ENCODE measurements at places on chromosomes 5 and 9. TPM values are rescaled to one million over a fixed set of nuclear protein-coding genes. Genes with fewer than 3 reads are reported as not detected.

- no peak for DNase-seq
These were observed 34.1 kb downstream of the FABP6 start for GRCh38 chr5:160263326-160263855.

- DNase-seq = no peak
These were observed 22.7 kb downstream of the MED27 start for GRCh38 chr9:132056717-132057560.

GRCh38 chr5:157471709-157472108 is 11.7 kb downstream of the NIPAL4 start:
- no peak for DNase-seq

DNA sequence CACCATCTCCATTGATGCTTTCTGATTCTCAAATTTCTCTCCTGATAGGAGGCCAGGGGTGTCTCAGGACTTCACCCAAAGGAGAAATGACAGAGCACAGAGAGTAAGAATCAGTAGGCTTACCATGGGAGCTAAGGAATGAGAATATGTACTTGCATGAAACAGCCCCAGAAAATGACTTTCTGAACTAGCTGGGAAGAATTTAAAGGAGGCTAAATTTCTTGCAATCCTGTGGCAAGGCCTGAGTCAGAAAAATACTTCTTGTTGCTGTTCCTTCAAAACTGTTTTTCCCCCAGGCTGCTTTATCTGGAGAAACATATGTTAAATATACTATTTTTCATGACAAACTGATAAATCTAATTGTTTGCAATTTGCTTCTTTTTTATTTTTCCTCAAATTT is 53.4 kb upstream of the FBXL7 start:
- no peak for DNase-seq

GRCh38 chr5:176542596-176543427 is 5.6 kb upstream of the RNF44 start:
- DNase-seq = no peak

GRCh38 chr5:122772446-122772845 is 2.4 kb upstream of the SNX2 start:
- DNase-seq = no peak

GRCh38 chr5:95821110-95822021 is 1.2 kb downstream of the GLRX start:
- no peak for DNase-seq

GRCh38 chr5:68480335-68480940 is 264.9 kb downstream of the PIK3R1 start:
- DNase-seq = no peak

DNA sequence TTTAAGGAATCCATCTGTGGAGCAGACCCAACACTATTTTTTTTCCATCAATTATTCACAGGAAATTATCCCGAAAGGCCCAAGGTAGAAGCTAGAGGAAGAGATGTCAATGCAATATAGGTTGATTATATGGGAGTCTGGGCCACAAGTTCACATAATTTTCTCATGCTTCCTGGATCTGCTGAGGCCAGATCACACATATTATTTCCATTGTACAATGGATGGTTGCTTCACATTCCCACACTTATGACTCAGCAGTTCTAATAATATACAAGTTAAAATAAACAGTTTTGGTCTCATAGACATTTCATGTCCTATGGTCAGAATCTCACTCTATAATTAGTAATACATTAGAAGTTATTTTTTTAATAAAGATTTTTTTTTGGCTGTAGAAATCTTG is 66.0 kb upstream of the PTPRD start:
- DNase-seq = no peak

DNA sequence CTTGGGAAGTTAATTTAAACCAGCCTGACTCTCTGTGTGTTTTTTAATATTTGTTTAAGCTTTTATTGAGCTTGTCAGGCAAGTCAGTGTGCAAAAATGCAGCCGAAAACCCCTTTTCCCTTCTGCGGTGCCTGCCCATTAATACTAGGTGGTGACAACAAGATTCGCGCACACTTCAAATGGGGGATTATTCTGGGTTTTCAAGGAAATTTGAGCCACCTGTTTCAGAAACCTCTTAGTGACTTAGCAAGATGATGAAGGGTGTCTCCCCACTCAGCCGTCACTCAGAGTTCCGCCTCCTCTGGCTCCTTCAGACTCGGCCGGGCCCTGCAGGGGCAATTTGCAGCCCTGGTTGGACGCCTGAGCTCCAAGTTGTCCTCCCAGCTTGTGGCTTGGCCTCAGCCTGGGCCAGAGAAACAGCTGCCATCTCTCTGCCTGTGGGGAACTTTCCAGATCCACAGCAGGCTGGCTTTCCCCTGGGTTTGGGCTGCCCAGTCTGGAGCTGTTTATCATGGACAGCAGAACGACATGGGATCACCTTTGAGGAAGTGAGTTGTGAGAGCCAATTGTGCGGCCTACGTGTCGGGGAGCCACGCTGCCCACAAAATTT is 75.9 kb downstream of the SPRY4 start:
- no peak for DNase-seq

- no peak for DNase-seq
These were observed 76.9 kb downstream of the CDH6 start for GRCh38 chr5:31270396-31270795.

DNA sequence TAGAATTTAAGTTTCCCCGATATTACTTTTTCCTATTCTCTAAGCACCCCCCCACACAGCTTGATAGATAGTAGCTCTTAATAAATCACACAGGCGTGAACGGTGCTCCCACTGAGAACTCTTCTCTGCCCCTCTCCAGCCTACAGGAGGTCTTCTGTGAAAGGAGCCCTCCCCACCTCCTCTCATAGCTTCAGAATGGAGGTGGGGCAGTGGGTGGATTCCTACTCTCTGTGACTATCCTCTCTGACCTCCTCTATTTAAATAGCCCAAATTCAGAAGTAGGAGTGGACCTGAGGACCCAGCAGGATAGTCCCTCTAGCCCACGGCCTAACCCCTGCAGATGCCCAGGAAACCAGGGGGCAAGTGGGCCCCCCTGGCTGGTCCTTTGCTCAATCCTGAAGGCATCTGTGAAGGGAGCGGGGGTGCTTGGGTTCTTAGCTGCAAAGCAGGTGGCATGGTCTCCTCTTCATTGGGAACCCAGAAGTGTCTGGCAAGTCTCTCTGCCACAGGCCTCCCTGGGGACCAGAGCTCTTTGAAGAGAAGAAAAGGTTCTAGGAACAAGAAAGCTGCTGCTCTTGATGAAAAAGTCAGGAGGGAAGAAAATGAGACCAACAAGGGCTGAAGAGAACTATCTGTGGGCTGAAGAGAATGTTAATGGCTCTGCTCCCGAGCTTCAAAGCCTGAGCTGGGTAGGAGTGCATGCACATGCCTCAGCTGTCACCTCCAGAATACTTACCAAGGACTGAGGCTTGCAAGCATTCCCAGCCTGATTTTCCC is 21.1 kb upstream of the HSPA9 start:
- no peak for DNase-seq

DNA sequence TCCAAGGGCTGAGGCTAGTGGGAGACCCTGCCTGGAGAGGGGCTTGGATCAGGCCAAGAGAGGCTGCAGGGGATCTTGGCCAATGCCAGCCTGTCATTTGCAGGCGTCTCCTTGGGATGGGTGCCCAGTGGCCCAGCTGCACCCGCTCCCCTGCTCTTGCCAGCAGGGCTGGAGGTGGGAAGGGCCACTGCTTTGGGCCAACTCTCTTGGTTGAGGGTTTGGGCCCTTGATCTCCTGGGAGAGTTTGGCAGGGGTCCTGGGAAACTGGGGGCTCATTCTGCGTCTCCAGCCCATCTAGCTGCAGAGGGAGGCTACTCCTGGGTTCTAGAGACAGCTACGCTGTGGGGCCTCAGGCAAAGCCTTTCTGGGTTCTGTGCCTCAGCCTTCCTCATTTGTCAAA is 10.5 kb downstream of the PSD2 start:
- DNase-seq = no peak

DNA sequence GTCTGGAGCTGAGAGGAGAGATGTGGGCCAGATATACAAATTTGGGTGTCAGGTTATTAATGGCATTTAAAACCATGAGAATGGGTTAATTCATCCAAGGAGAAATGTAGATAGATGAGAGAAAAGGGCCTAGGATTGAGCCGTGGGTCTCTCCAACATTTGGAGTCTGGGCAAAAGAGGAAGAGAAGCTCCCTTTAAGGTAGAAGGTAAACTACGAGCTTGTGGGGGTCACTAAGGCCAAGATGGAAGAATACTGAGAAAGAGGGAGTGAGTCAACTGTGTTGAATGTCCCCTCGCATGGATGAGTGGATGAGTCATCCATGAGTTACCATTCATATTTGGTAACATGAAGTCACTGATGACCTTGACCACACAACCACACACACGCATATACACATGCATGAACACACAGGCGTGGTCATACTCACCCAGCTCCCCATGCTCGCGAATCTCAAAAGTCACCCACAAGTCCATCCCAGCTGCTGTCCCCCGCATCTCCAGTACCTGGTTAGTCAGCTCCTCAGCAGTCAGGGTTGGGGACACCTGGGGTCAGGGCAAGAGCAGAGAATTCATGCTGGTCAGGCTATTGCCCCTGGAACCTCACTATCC is 6.8 kb upstream of the FCHSD1 start:
- DNase-seq = no peak

GRCh38 chr9:75505654-75506053 is 384.8 kb upstream of the PCSK5 start:
- DNase-seq = no peak

SLC6A19 gene
- total RNA-seq = not detected

BARX1 gene
- not detected for total RNA-seq

RIC1 gene
- 36.4 TPM for total RNA-seq

CDH12 gene
- 1.7 TPM for total RNA-seq

DEPDC1B gene
- 14.7 TPM for total RNA-seq

CCL28 gene
- total RNA-seq = not detected

TUSC1 gene
- total RNA-seq = not detected

FER gene
- total RNA-seq = 38.8 TPM

SPATA31A3 gene
- total RNA-seq = not detected

CARTPT gene
- total RNA-seq = not detected

NR6A1 gene
- total RNA-seq = 5.9 TPM

IL7R gene
- total RNA-seq = 0.25 TPM

All from mesothelial cell of epicardium (in vitro differentiated cells).